ENCODE measurements at places on chromosomes 7 and 10.

DNA sequence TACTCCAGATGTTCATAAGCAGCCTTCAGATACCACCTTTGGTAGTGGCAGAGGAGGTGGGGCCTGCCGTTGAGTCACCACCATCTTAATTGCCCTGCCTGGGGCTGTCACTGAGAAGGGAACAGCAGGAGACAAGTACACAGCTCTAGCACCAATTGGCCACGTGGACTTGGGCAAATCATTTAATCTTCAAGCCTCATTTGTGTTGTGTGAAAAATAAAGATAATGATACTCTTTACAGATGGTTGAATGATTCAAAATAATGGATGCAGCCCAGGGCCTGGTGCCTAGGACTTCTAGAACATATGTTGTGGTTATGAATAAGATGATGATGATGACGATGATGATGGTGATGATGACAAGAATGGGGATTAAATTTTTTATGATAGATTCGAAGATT lies 111.9 kb upstream of the ADAM12 start:
- DNase-seq = no peak

- peak; percentile 23 for DNase-seq
Measured at GRCh38 chr10:90319188-90319914, 538.5 kb downstream of the HTR7 start.

DNA sequence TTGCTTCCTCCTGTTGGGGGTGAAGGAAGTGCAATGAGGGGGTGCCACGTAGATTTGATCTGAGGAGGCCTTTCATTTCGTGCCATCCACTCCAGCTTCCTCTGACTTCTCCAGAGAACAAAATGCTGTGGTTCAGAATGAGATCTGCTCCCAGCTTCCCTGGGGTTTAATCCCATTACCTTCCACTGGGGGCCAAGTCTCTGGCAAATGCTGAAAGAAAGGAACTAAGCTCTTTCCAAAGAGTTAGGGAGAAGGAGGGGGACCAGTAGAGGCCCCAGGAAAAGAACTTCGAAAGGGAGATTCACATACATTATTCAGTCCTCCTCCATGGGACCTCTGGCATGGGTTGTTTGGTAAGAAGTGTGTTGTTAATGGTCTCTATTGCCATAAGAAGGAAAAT lies 727.0 kb downstream of the TYW1 start:
- no peak for DNase-seq

DNA sequence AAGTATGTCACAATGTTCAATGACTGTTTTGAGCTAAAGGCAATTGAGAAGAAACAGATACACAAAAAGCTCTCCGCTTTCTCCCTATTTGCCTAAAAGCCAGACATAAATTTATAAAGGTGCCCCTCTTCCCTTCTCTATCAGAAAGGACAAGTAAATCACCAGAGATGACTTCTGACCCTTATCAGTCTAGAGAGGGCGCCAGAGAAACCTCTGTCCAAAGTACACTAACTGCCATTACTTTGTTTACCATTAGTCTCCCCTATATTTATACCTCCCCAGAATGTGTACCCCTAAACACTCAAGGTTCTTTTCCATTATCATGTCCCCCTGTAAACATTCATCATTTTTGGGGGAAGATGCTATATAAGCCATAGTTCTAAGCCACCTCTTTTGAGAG lies 49.3 kb downstream of the TPK1 start:
- no peak for DNase-seq

DNA sequence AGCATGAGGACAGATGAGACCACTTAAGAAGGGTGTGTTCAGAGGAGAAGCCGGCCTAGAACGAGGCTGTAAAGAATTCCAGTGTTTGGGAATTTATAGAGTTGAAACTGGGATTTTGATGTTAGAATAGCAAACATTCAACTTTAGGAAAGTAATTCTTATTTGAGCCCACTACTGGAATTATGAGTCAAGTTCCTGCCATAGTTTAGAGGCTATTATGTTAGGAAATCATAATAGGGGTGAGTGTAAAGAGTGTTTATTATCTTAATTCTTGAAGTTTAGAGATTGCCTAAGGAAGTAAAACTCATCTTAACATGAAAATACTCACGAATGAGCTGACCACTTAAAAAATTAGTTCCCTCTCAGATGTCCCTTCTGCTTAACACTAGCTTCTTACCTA lies 2.1 kb downstream of the CBLL1 start:
- DNase-seq = no peak

DNA sequence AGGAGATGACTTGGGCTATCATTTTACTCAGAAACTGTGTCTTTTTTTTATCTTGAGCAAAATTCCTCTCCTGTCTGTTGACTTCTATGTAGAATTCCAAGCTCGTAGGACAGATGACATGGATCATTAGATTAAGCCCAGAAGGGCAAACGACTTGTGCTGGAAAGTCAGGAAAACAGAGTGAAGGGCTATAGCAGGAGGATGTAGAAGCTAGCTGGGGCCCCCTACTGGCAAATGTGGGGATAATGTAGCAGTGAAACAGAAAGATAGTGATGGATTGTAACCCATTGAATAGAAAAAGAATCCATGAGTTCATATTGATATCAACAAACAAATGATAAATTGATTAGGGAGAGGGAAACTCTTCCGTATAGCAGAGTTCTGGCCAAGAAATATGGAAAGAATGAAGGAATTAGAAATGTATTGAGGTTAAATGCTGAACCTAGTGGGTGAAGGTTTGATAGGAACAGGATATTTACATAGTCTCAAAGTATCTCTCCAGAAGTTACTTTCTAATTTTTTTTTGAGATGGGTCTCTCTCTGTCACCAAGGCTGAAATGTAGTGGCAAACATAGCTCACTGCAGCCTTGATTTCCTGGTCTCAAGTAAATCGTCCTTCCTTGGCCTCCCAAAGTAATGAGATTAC lies 103.6 kb downstream of the LYZL1 start:
- DNase-seq = peak; percentile 14

- DNase-seq = no peak
Measured at GRCh38 chr10:24435374-24435773, 226.4 kb downstream of the KIAA1217 start.

DNA sequence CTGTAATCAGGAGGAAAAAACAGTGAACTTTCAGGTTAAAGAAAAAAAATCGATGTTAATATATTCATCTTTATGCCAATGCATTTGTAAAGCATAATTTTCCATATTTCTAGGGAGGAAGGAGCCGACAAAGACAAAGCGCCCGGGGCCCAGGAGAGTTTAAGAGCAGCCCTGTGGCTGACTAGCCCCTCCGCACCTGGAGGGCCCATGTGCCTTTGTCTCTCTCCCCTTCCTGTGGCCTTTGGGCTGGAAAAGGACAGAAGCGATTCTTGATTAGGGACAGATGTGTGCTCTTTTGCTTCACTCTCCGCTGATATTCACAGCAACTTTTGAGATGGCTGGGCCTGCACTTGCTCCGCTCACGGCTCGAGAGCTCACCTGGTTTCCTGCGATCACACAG lies 23.1 kb downstream of the DDC start:
- DNase-seq = no peak

DNA sequence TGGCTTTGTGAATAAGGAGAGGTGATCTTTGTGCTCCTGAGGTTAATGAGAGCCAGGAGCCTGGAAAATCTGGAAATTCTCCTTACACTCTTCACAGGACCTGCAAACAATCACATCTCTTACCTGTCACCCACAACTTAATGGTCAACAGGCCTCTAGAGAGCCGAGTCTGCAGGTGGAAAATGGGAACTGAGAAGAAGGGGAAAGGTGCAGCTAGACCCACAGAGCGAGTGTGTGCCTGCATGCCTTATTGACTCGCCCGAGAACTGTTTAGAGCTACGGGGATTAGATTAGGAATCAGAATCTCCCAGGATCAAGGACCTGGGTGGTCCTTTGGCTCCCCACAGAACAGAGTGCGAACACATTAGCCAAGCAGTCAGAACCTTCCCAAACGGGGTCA lies 329.6 kb downstream of the PTEN start:
- DNase-seq = no peak

GRCh38 chr10:109912335-109913281 lies 10.7 kb downstream of the XPNPEP1 start:
- DNase-seq = no peak

- DNase-seq = no peak
Measured at GRCh38 chr10:126683466-126683865, 13.0 kb upstream of the C10orf90 start.

GRCh38 chr7:121139427-121139826 lies 150.9 kb downstream of the CPED1 start:
- no peak for DNase-seq

GRCh38 chr10:86293396-86293791 lies 73.2 kb downstream of the GRID1 start:
- DNase-seq = no peak

GRCh38 chr7:51324206-51324898 lies 7.7 kb upstream of the COBL start:
- DNase-seq = no peak

GRCh38 chr10:86481761-86482160 lies 39.8 kb downstream of the WAPL start:
- no peak for DNase-seq

GRCh38 chr7:101597941-101598340 lies 31.2 kb downstream of the MYL10 start:
- DNase-seq = no peak

- no peak for DNase-seq
Measured at GRCh38 chr7:154953006-154953684, 49.8 kb downstream of the PAXIP1 start.

- DNase-seq = no peak
Measured at GRCh38 chr10:87818505-87819288, 671 bp upstream of the ATAD1 start.

DNA sequence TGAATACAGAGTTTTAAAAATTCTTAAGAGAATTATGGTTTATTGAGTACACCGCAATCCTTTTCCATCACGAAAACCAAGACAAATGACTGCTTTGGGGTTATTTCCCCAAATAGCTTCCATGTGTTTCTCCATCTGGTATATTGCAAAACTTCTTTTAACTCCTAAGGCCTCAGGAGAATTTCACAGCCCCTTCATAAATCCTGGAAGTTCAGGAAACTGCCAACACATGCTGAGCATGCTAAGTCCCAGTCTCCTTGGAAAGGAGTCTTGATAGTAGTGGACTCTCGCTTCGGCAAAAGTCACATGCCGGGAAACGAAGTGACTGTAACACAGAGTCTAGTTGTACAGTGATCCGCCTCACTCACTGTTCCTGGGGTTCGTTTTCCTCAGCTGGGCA lies 88.1 kb upstream of the RSU1 start:
- no peak for DNase-seq

DNA sequence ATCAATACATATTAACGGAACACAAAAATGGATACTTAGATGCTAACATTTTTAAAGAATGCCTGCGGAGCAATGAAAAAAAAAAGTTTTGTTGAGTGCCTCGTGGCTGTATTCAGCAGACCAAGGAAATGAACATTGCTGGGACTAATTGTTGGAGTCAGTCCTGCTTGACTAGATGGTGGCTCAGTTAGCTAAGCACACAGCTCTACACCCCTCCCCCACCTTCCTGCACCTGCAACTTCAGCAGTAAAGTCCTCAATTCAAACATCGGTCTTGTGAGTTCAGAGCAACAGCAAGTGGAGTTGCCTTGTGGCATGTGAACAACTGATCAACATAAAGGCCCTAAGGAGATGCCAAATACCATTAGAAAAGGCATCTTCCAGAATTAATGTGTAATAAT lies 326.0 kb upstream of the NPSR1 start:
- DNase-seq = no peak

DNA sequence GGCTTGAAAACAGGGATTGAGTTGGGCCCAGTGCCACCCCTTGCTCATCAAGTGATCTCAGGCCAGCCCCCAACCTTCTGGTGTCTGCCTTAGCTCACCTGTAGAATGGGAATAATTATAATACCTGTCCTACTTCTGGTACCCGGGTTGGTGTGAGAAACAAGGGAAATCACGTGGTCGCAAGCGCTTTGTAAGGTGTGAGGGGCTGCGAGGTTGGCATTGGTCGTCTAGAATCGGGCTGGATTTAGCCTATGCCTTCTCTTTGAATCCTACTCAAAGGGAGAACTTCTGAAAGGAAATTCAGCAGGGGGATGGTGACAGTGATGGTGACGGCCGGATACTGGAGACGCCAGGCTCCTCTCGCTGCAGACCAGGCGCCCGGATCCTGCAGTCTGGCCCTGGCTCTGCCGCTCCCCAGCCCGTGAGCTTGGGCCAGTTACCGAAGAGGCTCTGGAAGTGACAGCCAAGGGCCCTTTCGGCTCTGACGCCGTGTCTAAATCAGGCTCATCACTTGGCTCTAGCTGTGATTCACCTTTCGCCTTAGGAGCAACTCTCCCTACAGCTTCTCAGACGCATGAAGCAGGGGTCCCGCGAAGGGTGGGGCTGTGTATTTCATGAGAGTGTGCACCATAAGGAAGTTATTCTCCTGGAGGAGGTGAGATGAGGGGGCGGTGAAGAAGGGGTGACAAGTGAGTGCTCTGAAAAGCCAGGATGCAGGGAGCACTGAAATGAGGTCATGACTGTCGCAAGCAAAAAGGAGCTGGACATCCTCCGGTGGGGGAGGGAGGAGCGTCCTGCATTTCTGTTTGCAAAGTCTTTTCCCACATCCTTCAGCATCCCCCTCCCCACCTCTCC lies 4.0 kb upstream of the CREB5 start:
- no peak for DNase-seq

DNA sequence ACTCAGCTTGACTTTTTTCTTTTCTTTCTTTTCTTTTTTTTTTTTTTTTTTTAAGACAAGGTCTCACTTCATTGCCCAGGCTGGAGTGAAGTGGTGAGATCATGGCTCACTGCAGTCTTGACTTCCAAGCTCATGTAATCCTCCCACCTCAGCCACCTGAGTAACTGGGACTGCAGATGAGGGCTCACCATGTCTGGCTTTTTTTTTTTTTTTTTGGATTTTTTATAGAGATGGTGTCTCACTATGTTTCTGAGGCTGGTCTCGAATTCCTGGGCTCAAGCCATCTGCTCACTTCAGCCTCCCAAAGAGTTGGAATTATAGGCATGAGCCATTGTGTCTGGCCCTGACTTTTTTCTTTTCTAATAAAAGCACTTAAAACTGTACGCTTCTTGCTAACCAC lies 358.2 kb upstream of the IGFBP3 start:
- DNase-seq = no peak

DNA sequence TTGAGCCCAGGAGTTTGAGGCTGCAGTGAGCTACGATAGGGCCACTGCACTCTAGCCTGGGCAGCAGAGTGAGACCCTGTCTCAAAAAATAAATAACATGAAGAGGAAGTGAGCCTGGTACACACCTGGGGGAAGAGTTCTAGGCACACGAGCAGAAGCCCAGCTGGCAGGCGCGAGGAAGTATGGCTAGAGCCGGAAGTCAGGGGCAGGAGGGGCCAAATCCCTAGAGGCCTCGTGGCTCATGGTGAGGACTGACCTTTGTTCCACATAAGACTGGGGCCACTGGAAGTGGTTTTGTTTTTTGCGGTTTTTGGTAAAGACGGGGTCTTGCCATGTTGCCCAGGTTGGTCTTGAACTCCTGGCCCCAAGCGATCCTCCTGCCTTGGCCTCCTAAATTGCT lies 117.6 kb downstream of the HIP1 start:
- no peak for DNase-seq
